ENCODE measurements at places on chromosomes 12 and 14.

- no peak for DNase-seq
These were observed 28.3 kb downstream of the C12orf75 start for GRCh38 chr12:105358789-105359188.

DNA sequence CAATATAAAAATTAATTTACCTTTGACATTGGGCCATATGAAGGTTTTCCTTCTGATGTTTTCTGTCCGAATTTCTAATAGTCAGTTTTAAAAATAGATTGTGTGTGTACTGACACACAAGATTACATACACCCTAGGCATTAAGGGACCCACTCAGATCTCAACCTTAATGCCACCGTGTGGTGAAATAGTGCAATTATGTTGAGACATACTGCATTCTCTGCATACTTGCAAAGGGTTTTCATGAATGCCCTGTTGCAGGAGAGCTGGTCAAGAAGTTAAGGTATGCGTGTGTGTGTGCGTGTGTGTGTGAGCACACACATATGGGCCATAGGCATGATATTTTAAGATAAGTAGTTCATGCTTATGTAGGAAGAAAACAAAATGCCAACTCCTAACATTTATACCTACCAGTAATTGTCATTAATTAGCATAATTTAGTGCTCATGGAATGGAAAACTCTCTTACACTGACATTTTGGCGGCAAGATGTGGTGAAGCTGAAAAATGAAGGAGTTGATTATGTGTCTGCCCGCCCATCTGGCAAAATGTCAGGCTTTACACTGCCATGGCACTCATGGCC, 58.8 kb downstream of the PIK3C2G start:
- DNase-seq, result peak; percentile 13

DNA sequence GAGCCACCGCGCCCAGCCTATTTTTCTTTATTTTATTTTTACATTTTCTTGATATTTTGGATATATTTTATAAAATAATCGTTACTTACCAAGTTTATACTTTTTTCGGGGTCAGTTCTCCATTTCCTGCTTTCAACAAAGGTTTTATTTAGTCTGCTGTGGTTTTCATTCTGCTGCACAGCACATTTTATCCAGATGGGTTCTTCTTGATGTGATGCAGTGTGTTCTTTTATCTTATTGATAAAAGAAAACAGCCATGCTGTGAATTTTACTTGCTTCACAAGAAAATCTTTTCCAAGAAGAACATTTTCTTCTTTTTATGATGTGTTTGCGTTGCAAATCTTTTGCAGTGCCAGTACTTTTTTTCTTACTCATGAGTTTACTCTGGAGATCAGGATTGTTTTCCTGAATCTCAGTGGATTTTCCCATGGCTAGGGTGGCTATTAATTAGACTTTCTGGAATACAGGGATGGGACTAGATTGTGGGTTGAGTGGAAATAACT, 192.5 kb downstream of the ADGRD1 start:
- DNase-seq, result no peak

DNA sequence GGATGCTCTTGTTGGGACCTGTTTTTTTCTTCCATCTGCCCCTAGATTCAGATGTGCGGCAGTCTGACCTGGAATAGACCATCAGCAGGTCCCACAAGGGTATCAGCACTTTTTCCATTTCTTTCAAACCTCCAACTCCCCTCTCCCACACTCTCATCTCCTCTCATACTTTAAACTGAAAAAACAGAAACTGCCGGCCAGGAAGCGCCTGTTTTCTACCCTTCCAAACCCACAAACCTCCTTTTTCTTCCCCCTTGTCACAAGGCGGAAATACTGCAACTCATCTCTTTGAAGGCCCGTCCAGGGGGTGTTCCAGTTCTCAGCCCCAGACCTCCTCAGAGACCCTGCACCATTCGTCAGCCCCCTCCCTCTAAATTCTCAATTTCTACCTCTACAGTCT, 62.5 kb upstream of the FKBP4 start:
- DNase-seq, result no peak

GRCh38 chr14:55600784-55601561, 21.0 kb downstream of the KTN1 start:
- DNase-seq, result peak; percentile 74

- peak; percentile 78 for DNase-seq
These were observed 3.1 kb upstream of the TNS2 start for GRCh38 chr12:53046655-53047220.

DNA sequence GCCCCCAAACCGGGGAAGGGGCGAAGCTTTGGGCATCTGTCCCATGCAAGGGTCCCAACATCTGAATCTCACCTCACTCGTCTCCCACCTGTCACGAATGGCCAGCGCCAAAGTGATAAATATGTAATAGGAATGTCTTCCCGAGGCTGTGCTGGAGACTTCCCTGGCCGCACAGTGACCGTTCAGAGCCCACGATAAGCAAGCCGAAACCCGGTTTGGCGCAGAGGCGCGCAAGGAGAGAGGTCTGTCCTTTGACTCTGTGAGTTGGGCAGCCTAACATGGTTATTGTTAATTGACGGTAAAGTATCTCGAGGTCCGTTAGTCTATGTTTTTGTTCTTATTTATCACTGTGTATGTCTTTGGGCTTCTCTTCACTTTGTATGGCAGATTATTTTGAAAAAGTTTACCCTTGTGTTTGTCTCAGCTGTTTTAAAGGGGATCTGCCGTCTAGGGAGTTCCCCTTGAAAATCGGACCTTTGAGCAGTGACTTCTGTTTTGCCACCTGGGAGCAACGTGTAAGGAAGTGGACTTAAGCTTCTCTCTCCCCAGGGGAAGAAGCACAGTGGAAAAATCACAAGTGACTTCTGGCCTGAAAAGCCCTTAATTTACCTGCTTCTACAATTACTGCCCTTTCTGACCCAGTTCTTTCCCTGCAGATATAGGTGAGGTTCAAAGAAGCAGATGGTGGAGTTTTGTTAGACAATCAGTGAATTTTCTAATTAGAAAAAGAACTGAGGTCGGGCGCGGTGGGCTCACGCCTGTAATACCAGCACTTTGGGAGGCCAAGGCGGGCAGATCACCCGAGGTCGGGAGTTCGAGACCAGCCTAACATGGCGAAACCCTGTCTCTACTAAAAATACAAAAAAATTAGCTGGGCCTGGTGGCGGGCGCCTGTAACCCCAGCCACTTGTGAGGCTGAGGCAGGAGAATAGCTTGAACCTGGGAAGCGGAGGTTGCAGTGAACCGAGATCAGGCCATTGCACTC, 1.1 kb upstream of the TM9SF1 start:
- peak; percentile 33 for DNase-seq

- no peak for DNase-seq
These were observed 221.8 kb downstream of the PRKD1 start for GRCh38 chr14:29705801-29706200.

- DNase-seq, result no peak
These were observed 728.9 kb downstream of the SLC16A7 start for GRCh38 chr12:60324746-60325145.

DNA sequence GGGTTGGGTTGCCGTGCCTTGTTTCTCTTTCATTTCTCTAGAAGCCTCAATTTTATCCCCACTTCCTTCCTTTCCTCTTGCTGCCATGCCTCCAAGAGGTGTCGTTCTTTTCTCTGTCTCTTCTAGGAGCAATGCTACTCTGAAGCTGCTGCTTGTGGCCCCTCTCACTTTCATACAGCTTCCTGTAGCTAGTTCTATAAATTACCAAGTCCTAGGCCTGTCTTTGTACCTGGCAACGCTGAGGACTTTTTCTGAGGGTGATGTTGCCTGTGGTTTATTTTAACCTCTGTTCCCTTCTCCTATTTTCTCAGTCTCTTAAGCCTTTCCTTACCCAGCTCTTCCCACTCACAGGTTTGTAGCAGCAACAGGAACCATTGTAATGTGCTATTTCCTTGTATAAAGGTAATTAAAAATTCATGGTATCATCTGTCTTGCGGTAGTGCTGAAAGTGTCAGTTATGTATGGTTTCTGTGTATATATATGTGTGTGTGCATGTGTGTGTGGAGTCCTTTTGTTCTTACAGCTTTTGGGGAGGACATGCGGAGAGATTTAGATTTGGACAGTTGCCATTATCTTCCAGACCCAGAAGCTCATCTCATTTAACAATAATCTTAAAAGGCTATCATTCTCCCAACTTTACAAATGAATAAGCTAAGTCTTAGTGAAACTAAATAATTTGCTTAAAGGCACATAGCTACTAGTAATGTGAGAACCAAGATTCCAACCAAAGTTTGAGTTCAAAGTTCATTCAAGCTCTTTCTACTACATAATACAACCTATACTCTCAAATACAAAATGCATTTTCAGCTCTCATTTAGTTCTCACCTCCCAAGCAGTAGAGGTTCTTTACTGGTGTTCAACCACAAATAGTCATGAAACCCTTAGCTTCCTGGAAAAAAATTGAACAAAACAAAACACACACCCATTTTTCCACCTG, 43.8 kb downstream of the DDHD1 start:
- peak; percentile 57 for DNase-seq

GRCh38 chr12:27869567-27869966, 89.5 kb upstream of the MANSC4 start:
- no peak for DNase-seq

- DNase-seq, result no peak
These were observed 75.9 kb downstream of the DUSP16 start for GRCh38 chr12:12486661-12487240.

DNA sequence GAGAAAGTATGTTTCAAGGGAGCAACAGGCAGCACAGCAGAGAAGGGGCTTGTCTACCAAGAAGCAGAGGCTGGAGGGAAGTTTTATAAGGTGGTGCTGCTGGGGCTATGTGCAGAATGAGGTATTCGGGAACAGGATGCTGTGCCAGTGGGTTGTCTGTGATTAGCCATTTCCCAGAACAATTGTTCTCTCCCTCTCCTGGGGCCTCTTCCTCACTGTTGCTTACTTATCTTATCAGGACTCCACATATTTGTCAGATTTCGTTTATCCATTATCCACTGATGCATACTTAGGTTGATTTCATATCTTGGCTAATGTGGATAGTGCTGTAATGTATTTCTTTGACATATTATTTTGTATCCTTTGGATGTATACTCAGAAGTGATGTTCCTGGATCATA, 195.1 kb upstream of the RTL1 start:
- no peak for DNase-seq

GRCh38 chr12:46370380-46370734, 2.2 kb downstream of the SLC38A2 start:
- no peak for DNase-seq

- no peak for DNase-seq
These were observed 65.0 kb upstream of the ASPG start for GRCh38 chr14:104020471-104020870.

DNA sequence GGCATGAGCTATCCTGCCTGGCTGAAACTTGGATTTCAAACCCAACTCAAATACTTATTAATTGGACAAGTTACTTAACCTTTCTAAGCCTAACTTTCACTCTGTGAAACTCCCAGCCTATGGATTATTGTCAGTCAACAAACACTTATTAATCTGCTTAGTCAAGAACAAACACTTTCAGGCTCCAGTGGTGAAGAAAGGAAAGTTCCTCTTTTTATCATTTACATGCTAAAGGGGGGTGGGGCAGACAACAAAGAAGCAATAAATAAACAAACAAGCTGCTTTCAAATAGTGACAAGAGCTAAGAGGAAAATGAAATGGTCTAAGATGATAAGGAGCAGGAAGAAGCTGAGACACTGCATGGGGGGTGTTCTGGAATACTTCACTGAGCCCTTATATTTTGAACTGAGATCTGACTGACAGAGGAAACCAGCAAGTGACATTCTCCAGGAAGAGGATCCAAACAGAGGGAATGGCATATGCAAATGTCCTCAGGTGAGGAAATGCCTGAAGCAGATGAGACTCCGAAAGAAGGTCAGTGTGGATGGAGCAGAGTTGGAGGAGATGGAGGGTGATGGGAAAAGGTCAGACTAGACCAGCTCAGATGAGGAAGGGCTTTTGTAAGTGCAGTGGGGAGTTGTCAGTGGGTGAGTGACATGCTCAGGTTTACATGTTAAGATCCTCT, 259.6 kb downstream of the ITPR2 start:
- no peak for DNase-seq

GRCh38 chr12:1851151-1851701, 30.9 kb downstream of the LRTM2 start:
- peak; percentile 57 for DNase-seq

GRCh38 chr12:32145096-32145495, 38.4 kb downstream of the BICD1 start:
- DNase-seq, result no peak

GRCh38 chr12:120037851-120038250, 48.8 kb downstream of the BICDL1 start:
- DNase-seq, result peak; percentile 3

GRCh38 chr14:63922696-63923421, 70.1 kb downstream of the SYNE2 start:
- peak; percentile 9 for DNase-seq

- DNase-seq, result no peak
These were observed 1.8 kb upstream of the ZNF839 start for GRCh38 chr14:102317564-102318248.

DNA sequence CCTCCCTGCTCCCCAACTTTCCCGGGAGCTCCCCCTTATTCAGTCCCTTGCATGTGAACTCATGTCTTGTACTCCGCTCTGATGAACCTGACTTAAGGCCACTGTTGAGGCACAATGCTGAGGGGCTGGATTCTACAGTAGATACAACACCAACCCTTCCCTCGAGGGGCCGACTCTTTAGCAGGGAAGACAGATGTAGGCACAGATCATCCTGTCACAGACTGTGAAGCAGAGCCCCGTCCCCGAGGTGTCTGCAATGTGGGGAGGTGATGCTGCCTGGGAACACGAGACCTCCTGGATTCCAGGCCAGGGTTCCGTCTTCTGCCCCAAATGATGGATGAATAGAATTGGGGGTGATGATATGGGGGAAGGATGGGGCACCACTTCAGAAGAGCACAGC, 175.1 kb downstream of the CHST11 start:
- DNase-seq, result no peak

DNA sequence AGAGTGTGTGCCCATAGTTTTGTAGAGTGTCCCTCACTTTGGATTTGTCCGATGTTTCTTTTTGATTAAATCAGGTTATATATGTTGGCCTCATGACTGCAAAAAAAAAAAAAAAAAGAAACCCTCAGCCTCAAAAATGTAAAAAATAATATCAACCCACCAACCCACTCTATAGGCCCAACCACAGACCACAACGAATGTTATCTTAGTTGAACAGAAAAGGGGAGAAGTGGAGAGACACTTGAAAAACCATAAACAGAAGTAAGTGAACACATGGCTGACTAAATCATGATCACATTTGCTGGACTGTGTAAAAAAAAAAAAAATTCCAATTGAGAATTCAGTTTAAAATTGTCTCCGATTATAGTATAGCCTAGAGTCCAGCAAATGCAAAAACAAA, 45.5 kb upstream of the ST8SIA1 start:
- peak; percentile 6 for DNase-seq

DNA sequence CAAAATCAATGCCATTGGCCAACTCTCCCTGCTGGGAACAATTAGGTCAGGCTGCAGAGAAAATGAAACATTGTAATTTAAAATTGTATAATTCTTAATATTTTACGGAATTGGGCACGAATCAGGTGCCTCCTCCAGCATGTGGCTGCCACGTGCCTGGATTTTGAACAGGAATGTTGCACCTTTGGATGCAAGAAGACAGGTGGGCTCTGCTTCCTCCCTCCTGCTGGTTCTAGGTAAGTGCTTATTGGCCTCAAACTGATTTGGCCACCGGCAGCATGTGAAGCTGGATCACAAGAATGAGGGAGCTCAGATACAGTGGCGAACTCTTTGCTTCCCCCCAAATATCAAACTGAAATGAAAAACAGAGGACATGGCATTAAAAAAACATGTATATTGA, 1559.9 kb upstream of the FLRT2 start:
- DNase-seq, result no peak

GRCh38 chr12:55818140-55818728, 393 bp downstream of the ORMDL2 start:
- no peak for DNase-seq
